ENCODE measurements at places on chromosomes 4 and X.

DNA sequence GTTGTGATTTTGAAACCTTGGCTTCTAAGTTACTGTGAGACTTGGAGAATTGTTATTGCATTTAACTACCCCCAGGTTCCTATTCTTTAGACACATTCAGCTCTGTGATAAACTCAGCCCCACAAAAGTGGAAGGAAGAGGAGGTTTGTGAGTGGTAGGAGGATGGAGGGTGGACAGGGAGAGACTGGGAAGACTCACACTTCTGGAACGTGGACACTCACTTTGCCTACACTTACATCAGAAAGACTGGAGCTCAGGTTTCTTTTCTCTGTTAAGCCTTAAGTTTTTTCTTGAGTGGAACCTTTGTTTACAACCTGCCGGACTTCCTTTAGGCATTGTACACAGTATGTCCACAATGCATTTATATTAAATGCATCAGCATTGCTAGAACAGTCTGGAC, 99.0 kb downstream of the AREG start:
- DNase-seq: no peak

DNA sequence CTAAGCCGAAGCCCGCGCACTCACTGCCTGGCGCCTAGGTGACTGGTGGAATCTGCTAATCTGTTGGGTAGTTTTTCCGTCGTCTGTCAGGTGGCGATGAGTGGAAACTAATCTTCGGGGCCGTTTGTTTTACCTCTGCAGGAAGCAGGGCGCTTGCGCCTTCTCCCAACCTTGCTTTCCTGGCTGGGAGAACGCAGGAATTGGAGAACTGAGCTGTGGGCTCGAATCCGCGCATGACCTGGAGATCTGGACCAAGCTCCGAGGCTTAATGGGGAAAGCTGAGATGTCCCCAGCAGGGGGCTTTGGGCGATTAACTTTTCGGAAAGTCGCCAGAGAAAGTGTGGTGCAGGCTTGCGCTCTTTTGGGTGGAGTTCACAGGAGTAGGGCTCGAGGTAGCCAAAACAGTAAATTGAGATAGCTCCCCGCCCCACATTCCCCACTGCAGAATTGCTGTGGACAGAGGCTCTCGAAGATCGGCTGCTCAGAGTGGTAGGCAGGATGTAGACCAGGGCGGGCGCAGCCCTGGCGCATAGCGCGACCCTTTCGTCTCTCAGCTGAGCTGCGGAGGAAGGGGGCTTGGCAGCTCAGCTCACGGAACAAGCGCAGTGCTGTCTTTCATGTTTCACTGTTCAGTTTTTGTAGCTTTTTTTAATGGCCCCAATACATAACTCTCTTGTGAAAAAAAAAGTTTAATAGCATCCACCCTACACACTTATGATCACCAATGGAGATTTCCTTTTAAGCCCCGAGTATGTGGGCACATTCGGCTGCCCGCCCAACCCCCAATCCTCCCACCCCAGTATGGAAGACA, 2.7 kb upstream of the FGF5 start:
- no peak for DNase-seq

DNA sequence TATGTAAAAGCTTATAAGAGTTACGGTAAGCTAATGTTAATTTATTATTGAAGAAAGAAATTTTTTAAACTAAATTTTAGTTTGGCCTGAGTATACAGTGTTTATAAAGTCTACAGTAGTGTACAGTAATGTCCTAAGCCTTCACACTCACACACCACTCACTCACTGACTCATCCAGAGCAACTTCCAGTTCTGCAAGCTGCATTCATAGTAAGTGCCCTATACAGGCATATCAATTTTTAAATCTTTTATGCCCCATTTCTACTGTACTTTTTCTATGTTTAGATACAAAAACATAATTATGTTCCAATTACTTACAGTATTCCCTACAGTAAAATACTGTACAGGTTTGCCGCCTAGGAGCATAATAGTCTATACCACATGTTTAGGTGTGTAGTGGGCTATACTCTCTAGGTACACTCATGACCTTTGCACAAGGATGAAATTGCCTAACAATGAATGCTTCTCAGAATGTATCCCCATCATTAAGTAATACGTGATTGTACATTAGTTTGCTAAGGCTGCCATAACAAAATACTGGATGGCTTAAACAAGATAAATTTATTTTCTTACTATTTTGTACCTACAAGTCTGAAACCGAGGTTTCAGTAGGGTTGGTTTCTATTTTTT, 333.8 kb upstream of the PCDH7 start:
- no peak for DNase-seq

- no peak for DNase-seq
These were observed 168.5 kb upstream of the TEX13C start for GRCh38 chrX:125151146-125151545.

Measured in neuronal stem cell (in vitro differentiated cells).